ENCODE measurements at places on chromosomes 1 and 21.

- no peak for DNase-seq
Observed at GRCh38 chr1:63112155-63112900, 210.0 kb upstream of the FOXD3 start.

- no peak for DNase-seq
Observed at GRCh38 chr21:26406526-26406925, 166.6 kb downstream of the CYYR1 start.

DNA sequence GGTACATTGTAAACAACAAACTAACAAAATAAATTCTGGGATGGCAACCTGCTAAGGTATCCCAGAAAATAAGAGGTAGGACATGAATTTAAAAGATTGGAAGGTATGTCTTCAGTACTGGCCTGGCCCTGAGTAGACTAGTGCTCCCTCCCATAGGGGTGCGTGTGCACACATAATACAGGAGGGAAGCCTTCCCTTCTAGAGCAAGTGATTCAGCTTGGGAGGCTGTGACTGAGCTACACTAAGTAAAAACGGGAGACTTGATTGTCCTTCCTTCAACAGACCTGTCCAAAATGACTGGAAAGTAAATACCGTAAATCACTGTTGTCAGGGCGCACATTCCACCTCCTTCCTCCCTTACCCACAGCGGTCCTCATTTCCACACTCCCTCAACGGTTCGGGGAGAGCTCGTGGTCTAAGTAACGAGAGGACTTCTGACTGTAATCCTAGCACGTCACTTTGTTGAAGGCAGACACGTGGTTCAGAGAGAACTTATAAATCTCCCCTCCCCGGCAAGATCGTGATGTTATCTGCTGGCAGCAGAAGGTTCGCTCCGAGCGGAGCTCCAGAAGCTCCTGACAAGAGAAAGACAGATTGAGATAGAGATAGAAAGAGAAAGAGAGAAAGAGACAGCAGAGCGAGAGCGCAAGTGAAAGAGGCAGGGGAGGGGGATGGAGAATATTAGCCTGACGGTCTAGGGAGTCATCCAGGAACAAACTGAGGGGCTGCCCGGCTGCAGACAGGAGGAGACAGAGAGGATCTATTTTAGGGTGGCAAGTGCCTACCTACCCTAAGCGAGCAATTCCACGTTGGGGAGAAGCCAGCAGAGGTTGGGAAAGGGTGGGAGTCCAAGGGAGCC is at the start of gene TGFB2:
Gene TGFB2, plus strand, starts transcription at position 523 of the 859 bp plus-strand sequence. CDS start 1,366 bp downstream, outside the sequence.
- DNase-seq: peak; percentile 75

GRCh38 chr1:204250428-204251030 is 36.7 kb upstream of the GOLT1A start:
- no peak for DNase-seq

DNA sequence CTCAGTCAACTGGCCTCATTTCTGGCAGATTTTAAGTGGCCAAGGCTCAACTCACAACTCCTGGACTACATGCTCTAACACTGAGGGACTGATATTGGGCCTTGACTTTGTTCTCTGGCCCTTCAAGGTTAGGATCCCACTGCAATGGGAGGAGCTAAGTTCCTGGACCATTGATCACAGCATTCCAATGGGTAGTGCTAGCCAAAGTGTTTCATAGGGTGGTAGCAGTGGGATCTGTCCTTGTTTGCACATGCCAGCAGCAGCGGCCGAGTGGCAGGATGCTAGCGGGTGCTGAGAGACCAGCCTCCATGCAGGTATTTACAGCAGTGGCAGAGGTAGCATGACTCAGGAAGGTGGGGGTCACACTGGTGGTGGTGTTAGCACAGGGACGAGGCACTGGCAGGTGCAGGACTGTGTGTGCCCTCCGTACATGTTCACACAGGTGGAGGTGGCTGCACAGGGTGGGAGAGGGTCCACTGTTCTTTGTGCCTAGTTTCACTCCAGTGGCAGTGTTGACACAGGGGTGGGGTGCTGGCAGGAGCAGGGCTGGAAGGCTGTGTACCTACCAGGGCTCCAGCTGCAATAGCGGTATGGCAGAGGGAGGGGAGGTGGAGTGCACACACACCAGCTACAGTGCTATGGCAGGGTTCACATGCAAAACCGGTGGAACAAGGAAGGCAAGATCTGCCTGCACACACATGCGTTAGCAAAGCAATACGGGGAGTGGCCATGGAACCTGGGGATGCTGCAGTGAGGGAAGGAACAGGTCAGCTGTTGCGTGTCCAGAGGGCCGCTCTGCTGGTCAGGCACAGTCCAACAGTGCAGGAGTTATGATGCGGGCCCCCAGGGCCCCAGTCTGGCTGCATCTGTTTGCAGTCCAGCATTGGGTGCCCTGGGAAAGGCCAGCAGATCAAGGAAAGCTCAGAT is 51.7 kb downstream of the COL24A1 start:
- DNase-seq: no peak

DNA sequence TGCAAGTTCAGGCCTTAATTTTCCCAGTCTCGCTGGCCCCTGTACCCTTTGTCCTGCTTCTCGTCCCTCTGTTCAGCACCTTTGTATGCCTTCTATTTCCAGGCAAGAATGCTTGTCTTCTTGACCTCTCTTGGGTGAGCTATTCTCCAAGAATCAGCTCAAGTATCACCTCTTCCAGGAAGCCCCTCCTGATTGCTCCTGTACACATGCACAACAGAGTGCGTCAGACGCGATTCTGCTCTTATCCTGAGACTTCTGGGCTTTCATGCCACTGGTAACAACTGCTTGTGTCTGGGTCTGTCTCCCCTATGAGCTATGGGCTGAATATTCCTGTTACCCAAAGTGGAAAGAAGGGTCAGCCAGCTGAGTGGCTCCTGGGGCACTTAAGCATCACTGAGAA is 170.8 kb downstream of the GRIK3 start:
- no peak for DNase-seq

DNA sequence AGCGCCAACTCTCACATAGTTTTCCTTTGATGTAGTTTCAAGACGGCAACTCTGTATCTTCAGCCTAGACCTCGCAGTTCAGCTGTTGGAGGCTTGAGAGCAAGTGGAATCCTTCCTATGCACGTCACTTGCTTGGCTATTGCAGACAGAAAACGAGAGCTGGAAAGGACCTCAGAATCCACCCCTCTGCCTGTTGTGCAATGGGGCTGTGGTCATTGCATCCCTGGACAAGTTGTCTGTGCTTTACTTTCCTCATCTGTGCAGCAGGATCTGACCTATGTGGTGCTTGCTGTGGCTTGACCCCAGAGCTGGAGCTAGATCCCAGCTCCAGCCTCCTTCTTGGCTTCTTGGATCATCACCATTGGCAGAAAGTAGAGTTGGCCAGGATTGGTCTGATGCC is 50.0 kb upstream of the IGSF21 start:
- DNase-seq: no peak

DNA sequence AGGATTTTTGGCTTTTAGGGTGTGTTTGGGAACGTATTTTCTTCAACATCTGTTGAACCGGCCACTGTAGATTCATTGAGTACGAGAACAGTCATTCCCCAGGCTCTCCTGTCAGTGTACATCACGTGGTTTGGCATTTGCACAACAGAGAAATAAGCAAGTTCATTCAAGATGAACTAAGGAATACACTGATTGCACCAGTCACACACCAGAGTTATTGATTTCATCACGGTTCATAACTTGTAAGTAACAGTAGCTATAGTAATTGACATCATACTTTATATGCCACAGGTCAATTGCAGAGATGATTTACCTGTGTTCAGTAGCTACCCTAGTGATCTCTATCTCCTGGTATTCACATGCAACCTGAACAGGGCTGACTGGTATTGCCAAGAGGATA is 90.7 kb upstream of the ETS2 start:
- DNase-seq: no peak

DNA sequence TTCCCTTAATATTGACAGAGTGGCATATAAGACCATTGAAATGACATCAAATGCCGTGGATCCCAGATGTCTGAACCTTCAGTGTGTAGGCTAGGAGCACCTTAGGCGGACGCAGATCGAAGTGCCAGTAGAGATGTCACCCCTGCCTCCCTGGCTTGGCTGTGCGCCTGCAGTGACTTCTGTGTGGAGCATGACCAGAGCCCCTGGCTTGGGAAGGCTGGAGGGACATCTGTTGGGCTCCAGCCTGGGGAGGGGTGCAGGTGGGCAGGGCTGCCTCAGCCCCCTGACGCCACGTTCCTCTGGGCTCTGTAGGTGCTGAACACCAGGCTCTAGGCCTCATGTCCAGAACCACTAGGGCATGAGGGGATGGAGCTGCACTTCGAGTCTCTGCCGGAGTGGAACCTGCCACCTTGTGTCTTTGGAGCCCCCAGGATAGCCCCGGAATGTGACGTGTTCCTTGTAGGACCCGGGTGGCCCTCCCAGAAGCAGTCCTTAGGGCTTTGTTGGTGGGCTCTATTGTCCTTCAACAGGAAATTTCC is 103.8 kb downstream of the ADARB1 start:
- DNase-seq: no peak

DNA sequence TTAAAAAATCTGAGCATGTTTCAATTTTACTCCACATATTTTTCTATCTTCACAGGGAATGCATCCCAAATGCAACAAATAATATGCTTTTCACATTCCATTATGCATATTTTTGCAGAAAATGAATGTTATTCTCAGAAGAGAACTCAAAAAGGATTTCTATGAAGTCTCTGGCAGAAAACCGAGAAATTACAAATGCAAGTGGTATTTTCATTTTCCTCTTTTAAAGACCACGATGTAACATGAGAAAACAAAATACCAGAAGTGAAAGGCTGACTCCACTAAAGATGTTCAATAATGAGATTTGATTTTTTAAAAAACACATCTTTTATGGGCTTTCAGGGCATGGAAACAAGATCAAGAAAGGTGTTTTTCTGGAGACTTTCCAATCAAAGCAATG is 5.0 kb upstream of the PDC start:
- no peak for DNase-seq

DNA sequence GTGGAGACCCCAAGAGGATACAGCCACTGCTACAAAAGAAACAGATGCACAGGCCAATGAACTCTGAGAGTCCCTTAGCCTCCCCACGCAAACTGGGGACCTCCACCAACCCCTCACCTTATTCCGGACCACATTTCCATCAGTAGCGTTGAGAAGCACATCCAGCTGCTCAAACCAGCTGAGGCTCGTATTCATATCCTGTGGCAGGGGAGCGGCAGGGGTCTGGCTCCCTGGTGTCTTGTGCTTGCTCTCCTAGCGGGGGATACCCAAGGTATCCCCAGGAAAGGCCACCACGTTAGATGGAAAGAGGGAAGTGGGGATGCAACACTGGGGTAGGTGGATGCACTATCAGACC is 481 bp downstream of the CCDC163 start:
- peak; percentile 55 for DNase-seq

- DNase-seq: no peak
Observed at GRCh38 chr1:205775717-205776056, 405 bp upstream of the RAB29 start.
